ENCODE measurements at places on chromosomes 12 and 14.

GRCh38 chr14:94407906-94408305 lies 19.5 kb upstream of the SERPINA1 start:
- no peak for DNase-seq

- DNase-seq = no peak
These were observed 110.0 kb downstream of the EPS8 start for GRCh38 chr12:15679151-15679550.

- DNase-seq = no peak
These were observed 58.3 kb downstream of the C12orf56 start for GRCh38 chr12:64332296-64332695.

GRCh38 chr12:102396276-102396675 lies 84.1 kb downstream of the IGF1 start:
- DNase-seq = no peak

- no peak for DNase-seq
These were observed 11.6 kb upstream of the CDH24 start for GRCh38 chr14:23068789-23069412.

- no peak for DNase-seq
These were observed 94.9 kb downstream of the TXNDC16 start for GRCh38 chr14:52457411-52457810.

GRCh38 chr12:127562816-127563215 lies 704.2 kb upstream of the TMEM132C start:
- DNase-seq = no peak

DNA sequence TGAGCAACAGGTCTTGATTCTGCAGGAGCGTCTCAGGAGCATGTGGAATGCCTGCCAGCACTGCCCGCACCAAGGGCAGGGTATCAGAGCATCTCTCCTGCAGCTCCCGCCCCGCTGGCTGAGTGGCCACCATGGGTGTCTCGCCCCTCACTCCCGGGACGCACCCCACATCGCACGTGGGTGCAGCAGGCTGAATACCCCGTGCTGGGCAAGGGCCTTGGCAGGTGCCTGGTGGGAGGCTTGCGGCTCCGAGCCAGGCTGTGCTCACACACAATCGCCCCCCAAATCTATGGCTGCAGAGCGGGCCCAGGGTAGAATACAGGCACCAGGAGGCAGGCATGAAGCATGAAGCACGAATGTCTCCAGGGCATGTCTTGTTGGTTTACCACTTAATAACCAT lies 103.9 kb upstream of the TMEM132D start:
- DNase-seq = no peak

GRCh38 chr12:68291396-68292036 lies 38.1 kb upstream of the IL22 start:
- DNase-seq = no peak

DNA sequence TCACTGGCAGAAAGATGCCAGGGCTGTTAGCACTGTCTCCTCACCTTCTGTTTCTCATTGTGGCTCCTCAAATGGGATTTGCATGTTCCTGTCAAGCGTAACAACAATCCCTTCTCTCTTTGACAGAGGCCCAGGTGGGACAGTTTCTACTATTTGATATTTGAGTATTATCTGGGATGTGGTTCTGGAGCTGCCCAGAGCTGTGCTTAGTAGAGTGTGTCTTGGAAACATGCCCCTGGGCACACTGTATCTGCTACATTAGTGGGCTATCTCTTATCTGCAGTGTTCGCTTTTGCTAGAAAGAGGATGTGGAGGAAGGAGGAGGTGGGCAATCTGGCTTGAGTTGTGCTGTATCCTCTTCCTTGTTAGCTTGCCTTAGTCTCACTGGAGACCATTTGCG lies 3.8 kb upstream of the ACADS start:
- DNase-seq = no peak

DNA sequence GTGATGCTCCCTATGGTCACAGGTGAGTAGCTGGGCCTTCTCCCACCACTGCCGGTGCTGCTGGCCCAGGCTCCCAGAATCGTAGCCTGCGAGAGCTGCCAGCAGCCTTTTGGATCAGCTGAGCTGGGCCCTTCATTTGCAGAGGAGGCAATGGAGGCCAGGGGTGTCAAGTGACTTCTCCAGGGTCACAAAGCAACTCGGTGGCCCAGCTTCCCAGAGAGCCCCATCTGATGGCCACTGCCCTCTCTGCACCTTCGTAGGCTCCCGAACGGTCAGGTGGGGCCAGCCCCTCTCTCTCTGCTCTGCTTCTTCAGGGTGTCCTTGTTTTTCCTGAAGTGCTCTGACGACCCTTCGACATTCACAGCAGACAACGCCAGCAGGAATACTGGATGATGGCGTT lies 4.6 kb downstream of the KRT80 start:
- no peak for DNase-seq

- DNase-seq = no peak
These were observed 845.4 kb upstream of the TMEM132C start for GRCh38 chr12:127421614-127422013.

GRCh38 chr12:120841525-120841924 lies 62.6 kb downstream of the SPPL3 start:
- no peak for DNase-seq

DNA sequence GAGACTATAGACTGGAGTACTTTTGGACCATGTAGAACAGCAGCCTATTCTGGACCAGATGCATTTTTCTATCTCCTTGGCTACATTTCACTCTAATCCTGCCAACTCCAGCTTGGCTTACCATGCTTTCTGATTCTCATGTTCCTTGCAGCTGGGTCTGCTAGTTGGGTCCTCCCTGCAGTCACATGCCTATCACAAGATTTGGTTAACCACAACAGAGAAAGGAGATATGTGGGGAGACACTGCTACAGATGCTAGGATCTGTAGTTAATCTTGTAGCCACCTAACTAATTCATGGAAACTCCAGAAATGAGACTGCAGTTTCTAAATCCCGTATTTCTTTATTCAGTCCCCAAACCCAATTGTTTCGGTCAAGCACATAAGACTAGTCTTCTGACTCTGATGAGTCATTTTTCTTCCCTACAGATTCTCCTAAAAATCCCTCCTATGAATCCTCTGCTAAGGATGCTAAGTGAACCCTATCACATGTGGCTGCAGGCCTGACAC lies 410.6 kb downstream of the DAD1 start:
- no peak for DNase-seq

GRCh38 chr14:42929806-42930480 lies 1323.3 kb downstream of the LRFN5 start:
- DNase-seq = no peak
